ENCODE measurements at places on chromosomes 3 and 15.

GRCh38 chr15:39939487-39940452 lies 5.9 kb downstream of the EIF2AK4 start:
- peaks cover 17% of the 10 kb centered on the region for H3K4me1 ChIP-seq
- peaks cover 3% of the 10 kb centered on the region for H3K36me3 ChIP-seq
- H3K27ac ChIP-seq = no peak overlapping the region
- no peak overlapping the region for H3K4me3 ChIP-seq

DNA sequence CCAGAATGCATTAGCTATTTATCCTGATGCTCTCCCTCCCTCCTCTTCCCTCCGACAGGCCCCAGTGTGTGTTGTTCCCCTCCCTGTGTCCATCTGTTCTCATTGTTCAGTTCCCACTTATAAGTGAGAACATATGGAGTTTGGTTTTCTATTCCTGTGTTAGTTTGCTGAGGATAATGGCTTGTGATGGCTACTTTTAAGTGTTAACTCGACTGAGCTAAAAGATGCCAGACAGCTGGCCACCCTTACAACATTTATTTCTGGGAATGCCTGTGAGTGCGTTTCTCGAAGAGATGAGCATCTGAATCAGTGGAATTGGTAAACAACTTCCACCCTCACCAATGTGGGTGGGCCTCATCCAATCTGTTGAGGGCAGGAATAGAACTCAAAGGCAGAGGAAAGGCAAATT lies 24.7 kb upstream of the TM2D3 start:
- H3K27ac ChIP-seq = no peak overlapping the region
- DNase-seq = no peak

DNA sequence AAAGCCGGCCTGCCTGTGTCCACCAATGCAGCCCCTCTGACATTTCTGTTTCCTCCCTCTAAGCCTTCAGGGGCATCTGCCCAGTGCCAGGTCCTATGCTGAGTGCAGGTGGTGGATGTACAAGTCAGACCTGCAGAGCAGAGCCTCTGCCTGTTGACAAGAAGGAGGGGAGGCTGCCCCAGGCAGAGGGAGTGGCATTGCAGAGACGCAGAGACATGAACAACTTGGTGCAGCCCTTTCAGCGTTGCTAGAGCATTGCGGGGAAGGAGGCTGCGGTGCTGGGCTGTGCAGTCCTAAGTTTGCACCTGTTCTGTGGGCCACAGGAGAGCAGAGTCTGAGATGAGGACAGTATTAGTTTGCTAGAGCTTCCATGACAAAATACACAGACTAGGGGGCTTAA lies 65.2 kb downstream of the LSM3 start:
- H3K27me3 ChIP-seq = no peaks in the 10 kb centered on the region
- H3K27ac ChIP-seq = no peak overlapping the region
- H3K36me3 ChIP-seq = no peaks in the 10 kb centered on the region
- no peaks in the 10 kb centered on the region for H3K4me1 ChIP-seq
- H3K4me3 ChIP-seq = no peak overlapping the region
- DNase-seq = no peak

GRCh38 chr15:81642451-81642990 lies 268.5 kb upstream of the TMC3 start:
- no peak overlapping the region for H3K27ac ChIP-seq
- H3K36me3 ChIP-seq = no peaks in the 10 kb centered on the region
- no peaks in the 10 kb centered on the region for H3K27me3 ChIP-seq
- H3K4me1 ChIP-seq = no peaks in the 10 kb centered on the region
- H3K4me3 ChIP-seq = no peak overlapping the region
- DNase-seq = no peak

DNA sequence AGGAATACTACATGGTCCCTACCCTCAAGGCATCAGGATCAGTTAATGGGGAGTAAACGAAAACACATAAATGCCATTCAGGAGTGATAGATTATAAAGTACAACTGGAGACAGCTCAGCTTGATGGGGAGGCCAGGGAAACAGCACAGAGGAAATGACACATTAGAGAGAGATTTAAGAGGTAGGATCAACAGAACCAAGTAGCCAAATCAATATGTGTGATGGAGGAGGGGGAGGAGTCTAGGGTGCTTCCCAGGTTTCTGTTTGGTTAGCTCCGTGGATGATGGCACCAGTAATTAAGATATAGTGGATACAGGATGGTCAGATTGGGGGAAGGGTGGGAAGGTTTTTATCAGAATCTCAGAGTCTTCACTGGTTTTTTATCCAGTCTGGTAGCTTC lies 229.5 kb upstream of the ROPN1 start:
- no peak overlapping the region for H3K4me3 ChIP-seq
- H3K27me3 ChIP-seq = no peaks in the 10 kb centered on the region
- H3K27ac ChIP-seq = no peak overlapping the region
- DNase-seq = no peak
- H3K36me3 ChIP-seq = no peaks in the 10 kb centered on the region
- H3K4me1 ChIP-seq = no peaks in the 10 kb centered on the region

DNA sequence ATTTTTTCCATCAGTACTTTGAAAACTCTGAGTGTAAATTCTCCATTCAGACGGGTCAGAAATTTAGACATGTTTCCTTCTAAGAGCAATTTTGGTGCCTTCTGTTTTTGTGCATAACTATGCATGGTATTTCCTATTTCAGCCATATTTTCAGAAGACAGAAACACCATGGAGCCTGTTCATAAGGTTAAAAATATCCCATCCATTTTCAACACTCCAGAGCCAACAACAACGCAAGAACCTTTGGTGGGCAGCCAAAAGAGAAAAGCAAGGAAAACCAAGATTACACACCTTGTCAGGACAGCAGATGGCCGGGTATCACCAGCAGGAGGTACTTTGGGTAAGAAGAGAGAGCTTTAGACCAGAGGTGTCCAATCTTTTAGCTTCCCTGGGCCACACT lies 275.6 kb downstream of the BBX start:
- H3K4me1 ChIP-seq = peaks cover 5% of the 10 kb centered on the region
- H3K27me3 ChIP-seq = no peaks in the 10 kb centered on the region
- H3K36me3 ChIP-seq = peaks cover 8% of the 10 kb centered on the region
- no peak for DNase-seq
- H3K27ac ChIP-seq = no peak overlapping the region

DNA sequence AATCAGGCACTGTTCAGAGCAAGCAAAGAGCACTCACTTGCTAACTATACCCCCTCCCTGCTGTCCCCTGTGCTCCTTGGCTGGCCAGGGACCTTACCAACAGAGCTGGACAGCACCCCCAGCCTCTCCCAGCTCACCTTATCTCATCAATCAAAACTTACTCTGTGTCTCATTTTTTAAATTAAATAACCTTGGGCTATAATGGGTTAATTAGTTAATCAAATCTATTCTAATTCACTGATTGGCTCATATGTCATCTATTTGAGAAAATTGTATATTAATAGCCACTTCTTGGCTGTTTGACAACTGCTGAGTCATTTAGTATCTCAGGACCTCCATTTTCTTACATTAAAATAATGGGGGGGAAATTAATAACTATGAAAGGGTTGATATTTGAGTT lies 22.9 kb downstream of the IL5RA start:
- DNase-seq = no peak
- H3K27me3 ChIP-seq = no peaks in the 10 kb centered on the region
- no peak overlapping the region for H3K27ac ChIP-seq
- no peaks in the 10 kb centered on the region for H3K36me3 ChIP-seq
- H3K4me1 ChIP-seq = no peaks in the 10 kb centered on the region

DNA sequence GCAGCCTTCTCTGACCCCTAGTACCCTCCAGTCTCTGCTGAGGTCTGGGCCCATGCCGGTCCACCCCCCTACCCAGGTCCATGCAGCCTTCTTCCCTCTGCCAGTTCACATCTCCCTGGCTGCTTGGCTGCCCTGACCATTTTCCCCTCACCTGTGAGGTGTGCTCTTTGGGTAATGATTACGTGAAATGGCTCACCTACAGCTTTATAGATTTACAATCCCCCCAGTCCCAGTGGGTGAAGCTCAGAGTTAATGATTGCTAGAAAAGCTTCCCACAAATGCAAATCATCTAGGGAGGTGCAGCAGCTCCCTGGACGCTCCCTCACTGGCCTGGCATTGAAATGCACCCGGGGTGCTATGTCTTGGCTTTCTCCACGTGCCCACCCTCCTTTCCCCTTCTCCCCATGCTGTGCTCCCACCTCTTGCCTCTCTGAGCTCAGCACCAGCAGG lies 18.7 kb downstream of the PAQR5 start:
- DNase-seq = no peak
- no peaks in the 10 kb centered on the region for H3K27me3 ChIP-seq
- peaks cover 58% of the 10 kb centered on the region for H3K4me1 ChIP-seq
- no peaks in the 10 kb centered on the region for H3K36me3 ChIP-seq
- no peak overlapping the region for H3K4me3 ChIP-seq

DNA sequence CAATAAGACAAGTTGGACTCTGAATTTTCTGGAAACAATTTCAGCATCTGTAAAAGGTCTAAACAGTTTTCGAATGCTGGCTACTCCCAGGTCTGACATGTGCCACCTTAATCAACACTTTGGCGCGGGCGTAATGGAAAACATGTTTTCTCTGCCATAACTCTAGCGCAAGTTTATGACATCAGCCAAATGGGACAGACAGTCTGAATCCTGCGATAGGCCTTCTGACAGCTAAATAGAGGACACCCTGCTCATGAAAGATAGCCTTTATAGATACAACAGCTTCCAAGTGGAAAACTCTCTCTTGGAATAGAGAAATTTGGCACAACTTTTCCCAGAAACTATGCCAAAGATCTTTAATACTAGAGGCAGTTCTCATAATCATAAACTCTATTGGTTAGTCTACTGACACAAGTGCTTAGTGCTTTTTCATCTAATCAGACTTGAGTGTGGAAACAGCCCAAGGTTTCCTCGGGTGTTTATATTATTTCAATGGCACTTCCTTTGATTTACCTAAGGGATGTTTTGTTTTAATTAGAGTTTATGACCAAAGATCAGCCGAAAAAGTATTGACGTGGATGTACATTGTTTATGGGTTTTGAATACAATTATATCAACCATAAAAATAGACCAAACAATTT lies 120.1 kb upstream of the DPH6 start:
- no peaks in the 10 kb centered on the region for H3K36me3 ChIP-seq
- no peak for DNase-seq
- peaks cover 9% of the 10 kb centered on the region for H3K4me1 ChIP-seq
- no peak overlapping the region for H3K27ac ChIP-seq

GRCh38 chr15:80699981-80700380 lies 4.9 kb downstream of the ABHD17C start:
- no peak for DNase-seq
- no peak overlapping the region for H3K4me3 ChIP-seq
- peaks cover 16% of the 10 kb centered on the region for H3K4me1 ChIP-seq
- no peaks in the 10 kb centered on the region for H3K36me3 ChIP-seq

GRCh38 chr3:183261151-183261724 lies 8.2 kb downstream of the B3GNT5 start:
- H3K27ac ChIP-seq = peak overlapping the region; percentile 9
- no peaks in the 10 kb centered on the region for H3K27me3 ChIP-seq
- peaks cover 23% of the 10 kb centered on the region for H3K4me1 ChIP-seq
- no peaks in the 10 kb centered on the region for H3K36me3 ChIP-seq
- DNase-seq = no peak

- DNase-seq = no peak
- no peak overlapping the region for H3K27ac ChIP-seq
- H3K4me3 ChIP-seq = no peak overlapping the region
- no peaks in the 10 kb centered on the region for H3K36me3 ChIP-seq
Observed at GRCh38 chr3:189839576-189839975, 208.4 kb downstream of the TP63 start.

GRCh38 chr3:5565026-5565425 lies 377.5 kb downstream of the EDEM1 start:
- no peaks in the 10 kb centered on the region for H3K4me1 ChIP-seq
- no peak overlapping the region for H3K4me3 ChIP-seq
- no peak overlapping the region for H3K27ac ChIP-seq

GRCh38 chr15:78739996-78740903 lies 71.0 kb downstream of the ADAMTS7 start:
- H3K4me1 ChIP-seq = no peaks in the 10 kb centered on the region
- no peak overlapping the region for H3K27ac ChIP-seq
- H3K36me3 ChIP-seq = no peaks in the 10 kb centered on the region
- peak; percentile 73 for DNase-seq

- no peaks in the 10 kb centered on the region for H3K36me3 ChIP-seq
- peak; percentile 79 for DNase-seq
- H3K27ac ChIP-seq = no peak overlapping the region
- no peaks in the 10 kb centered on the region for H3K27me3 ChIP-seq
Observed at GRCh38 chr3:102229062-102229655, 205.7 kb upstream of the ZPLD1 start.

DNA sequence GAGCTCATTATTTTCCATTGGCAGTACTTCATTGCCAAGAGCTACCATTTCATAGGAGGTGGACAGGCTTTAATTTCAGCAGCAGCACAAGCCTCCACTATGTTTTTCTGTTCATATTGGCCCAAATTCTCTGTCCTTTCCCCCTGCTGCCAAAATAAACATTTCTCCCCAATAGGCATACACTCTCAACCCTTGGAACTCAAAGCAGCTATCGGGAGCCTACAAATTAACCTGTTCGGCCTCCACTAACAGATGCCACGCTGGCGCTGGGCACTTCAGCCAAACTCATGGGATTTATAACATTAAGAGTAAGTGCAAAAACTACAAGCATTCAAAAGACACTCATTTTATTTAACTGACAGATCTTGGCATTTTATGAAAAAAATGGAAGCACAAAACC lies 95.7 kb downstream of the NSUN3 start:
- no peaks in the 10 kb centered on the region for H3K4me1 ChIP-seq
- H3K4me3 ChIP-seq = no peak overlapping the region
- no peaks in the 10 kb centered on the region for H3K27me3 ChIP-seq
- no peak for DNase-seq

DNA sequence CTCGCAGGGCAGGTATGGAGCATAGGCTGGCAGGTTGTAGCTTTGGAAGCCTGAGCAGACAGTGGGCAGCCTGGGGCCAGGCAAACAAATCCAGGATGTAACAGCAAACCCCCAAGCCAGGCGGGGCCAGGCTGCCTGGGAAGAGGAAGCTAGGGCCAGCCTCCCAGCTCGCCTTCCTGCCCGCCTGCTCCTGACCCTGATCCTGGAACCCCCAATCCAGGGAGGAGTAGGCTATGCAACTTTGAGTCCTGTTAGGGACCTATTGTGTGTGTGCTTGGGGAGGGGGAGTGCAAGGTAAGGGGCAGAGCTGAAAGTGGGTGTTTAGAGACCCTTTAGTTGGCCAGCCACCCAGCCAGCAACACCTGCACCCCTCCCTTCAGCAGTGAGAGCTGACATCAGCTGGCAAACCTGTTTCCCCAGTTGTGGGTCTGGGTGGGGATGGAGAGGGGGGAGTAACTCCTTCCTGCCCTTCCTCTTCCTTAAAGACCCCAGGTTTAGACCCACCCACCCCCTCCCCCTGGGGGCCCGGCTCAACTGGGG lies 2.5 kb downstream of the NBEAL2 start:
- no peak overlapping the region for H3K4me3 ChIP-seq
- no peaks in the 10 kb centered on the region for H3K27me3 ChIP-seq
- no peaks in the 10 kb centered on the region for H3K36me3 ChIP-seq
- peak; percentile 44 for DNase-seq
- H3K27ac ChIP-seq = peak overlapping the region; percentile 56

Data from body of pancreas (tissue), 4 donors.